ENCODE measurements at places on chromosomes 1 and 21. TPM values are rescaled to one million over a fixed set of nuclear protein-coding genes. Genes with fewer than 3 reads are reported as not detected.

The LCE1F gene
- not detected for total RNA-seq

The DIO1 gene
- total RNA-seq: not detected

DNA sequence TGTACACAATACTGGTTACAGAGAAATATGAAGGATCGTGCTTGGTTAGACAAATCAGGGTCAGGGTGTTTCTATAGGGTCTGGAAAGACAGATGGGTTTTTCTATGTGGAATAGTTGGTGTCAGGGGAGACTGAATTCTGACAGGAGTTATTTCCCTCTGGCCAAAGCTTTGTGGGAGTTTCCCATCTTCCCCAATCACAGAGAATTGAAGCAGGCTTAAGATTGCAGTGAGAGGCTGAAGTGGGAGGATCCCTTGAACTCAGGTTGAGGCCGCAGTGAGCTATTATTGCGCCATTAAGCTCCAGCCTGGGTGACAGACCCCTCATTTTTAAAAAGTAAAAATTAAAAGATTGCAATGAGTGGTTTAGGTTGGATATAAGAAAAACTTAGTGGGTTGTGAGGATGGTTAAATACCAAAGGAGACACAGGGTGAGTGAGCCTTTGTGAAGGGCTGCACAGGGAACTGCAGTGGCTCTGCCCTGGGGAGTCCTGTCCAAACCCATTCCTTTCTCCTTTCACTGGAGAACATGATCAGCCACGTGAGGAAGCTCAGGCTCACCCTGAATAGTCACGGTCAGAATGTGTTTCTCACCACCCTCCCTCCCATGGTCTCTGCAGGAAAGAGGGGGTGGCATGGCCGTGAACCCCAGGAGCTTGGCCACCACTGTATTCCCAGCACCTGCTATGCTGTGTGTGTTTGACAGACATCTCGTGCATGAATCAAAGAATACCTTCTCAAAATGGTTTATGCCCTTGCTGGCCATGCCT is 101.2 kb downstream of the INTS7 start:
- no peaks in the 10 kb centered on the region for H3K36me3 ChIP-seq
- H3K4me1 ChIP-seq: peaks cover 2% of the 10 kb centered on the region
- no peak overlapping the region for H3K4me3 ChIP-seq
- no peak for DNase-seq

- H3K27me3 ChIP-seq: no peaks in the 10 kb centered on the region
- no peak for DNase-seq
- peaks cover 10% of the 10 kb centered on the region for H3K4me1 ChIP-seq
- H3K27ac ChIP-seq: peak overlapping the region; percentile 72
- no peaks in the 10 kb centered on the region for H3K36me3 ChIP-seq
These were observed 3.1 kb downstream of the FTCD start for GRCh38 chr21:46151989-46152926.

DNA sequence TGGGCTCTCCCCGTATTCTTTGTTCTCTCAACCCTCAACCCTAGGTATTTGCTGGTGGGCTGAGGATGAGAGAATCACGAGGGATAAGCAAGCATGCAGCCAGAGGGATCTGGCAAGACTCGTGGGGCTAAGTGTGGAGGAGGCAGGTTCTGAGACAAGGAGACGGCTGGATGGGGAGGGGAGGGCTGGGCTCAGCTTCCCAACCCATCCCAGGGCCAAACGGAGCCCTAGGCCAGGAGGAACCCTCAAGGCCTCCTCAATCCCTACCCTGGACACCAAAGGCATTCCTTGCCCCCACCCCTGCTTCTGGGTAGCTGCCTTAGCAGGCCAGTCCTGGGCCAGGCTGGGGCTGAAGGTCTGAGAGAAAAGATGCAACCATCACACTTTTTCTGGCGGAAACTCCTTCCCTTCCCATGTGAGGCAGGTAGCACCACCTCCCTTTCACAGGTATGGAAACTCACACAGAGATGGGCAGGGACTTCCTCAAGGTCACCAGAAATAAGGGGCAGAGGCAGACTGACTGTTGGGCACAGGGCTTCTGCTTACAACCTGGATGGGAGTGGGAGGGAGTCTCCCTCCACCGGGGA is 6.2 kb downstream of the MEF2D start:
- DNase-seq: no peak
- H3K27me3 ChIP-seq: no peaks in the 10 kb centered on the region
- no peaks in the 10 kb centered on the region for H3K36me3 ChIP-seq

DNA sequence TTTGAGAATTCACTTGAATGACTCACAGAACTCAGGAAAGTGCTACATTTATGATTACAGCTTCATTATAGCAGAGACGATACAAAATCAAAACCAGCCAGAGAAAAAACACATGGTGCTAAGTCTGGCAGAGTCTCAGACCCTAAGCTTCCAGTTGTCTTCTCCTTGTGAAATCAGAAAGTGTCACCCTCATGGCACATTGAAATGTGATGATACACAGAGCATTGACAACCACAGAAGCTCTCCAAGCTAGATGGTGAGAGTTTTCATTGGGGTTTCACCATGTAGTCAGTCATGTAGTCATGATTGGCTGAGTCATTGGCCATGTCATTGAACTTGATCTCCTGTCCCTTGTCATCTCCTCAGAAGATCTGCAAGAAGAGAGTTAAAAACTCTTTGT is 526.6 kb downstream of the MRPL39 start:
- H3K4me3 ChIP-seq: no peak overlapping the region
- H3K4me1 ChIP-seq: no peaks in the 10 kb centered on the region
- H3K36me3 ChIP-seq: no peaks in the 10 kb centered on the region
- no peak overlapping the region for H3K27ac ChIP-seq

DNA sequence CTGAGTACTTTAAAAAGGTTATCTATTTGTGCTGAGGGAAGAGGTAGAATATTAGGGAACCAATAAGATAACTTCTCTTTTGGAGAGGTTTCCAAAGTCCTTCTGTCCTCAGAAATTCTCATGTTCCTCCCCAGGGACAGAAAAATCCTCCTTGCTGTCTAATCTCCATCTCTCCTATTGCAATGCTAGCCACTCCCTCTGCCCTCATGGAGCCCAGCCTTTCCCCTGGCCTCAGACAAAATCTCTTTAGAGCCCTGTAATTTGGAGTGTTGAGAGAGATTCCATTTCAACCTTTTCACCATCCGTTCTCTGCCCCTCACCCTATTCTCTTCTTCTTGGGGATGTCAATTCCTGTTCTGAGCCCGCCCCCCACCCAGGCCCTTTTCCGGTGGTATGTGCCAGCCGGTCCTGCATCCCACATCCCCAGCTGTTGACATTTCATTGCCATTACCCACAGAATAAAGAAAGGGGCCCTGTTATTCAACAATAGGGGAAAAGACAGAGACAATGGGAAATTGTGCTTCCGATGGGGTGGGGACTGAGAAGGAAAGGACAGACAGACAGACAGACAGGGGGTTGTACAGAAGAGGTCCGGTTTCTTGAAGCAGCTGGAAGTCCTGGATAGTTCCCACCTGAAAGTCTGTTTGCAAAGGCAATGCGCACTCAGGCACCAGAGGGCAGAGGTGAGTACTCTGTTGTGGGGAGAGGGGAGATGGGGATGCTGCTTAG is at the start of gene HAPLN2:
Gene HAPLN2 (plus strand): TSS at position 563 of the 729 bp plus-strand sequence. CDS start 4,076 bp downstream, outside the sequence.
- peaks cover 23% of the 10 kb centered on the region for H3K4me1 ChIP-seq
- H3K27me3 ChIP-seq: peaks cover 56% of the 10 kb centered on the region
- no peak for DNase-seq
- H3K4me3 ChIP-seq: no peak within 1 kb of the TSS
- H3K36me3 ChIP-seq: no peaks in the 10 kb centered on the region

DNA sequence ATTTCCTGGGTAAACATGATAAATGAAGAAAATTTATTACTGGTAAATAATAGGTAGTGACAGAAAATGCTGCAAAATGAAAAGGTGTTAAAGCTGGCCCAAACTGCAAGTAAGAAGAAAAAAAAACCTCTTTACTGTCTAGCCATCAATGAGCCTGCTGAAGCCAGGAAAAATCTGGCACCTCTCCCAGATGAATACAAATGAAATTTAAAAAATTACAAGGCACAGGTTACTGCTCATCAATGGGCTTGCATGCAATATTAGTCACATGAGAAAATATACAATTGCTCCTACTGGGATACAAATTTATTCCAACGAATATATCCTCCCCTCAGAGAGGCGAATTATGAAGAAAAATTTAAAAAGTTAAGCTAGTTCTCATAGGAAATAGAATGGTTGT is 1422.5 kb downstream of the KCNT2 start:
- H3K27me3 ChIP-seq: no peaks in the 10 kb centered on the region
- no peak overlapping the region for H3K27ac ChIP-seq
- no peaks in the 10 kb centered on the region for H3K36me3 ChIP-seq
- no peak overlapping the region for H3K4me3 ChIP-seq

DNA sequence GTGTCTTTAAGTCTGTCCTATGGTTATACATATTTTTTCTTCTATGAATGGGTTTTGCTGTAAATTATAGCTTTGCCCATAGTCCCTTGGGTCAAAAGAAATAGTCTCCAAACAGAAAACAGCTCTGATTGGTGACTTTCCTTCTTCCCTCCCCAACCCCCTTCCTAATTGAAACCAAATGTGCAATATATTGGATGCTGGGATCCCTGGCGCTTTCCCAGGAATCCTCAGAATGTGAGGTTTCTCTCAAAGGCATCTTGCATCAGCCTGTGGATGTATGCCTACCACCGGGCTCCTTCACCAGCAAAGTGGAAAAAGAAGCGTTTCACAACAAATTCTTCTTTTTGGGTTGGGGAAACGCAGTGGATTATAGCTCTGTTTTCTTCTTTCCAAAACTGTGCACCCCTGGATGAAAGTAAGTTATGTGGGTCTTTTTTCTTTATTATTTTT is at the start of gene DDR2:
Gene DDR2 (plus strand): TSS at position 248 of the 450 bp plus-strand sequence. CDS start 86,600 bp downstream, outside the sequence.
- H3K4me1 ChIP-seq: peaks cover 62% of the 10 kb centered on the region
- no peaks in the 10 kb centered on the region for H3K36me3 ChIP-seq
- H3K4me3 ChIP-seq: peak within 1 kb of the TSS; percentile 74
- no peaks in the 10 kb centered on the region for H3K27me3 ChIP-seq
- peak; percentile 57 for DNase-seq

GRCh38 chr1:74712881-74713280 is 20.0 kb downstream of the CRYZ start:
- no peaks in the 10 kb centered on the region for H3K27me3 ChIP-seq
- peaks cover 11% of the 10 kb centered on the region for H3K36me3 ChIP-seq
- H3K4me3 ChIP-seq: no peak overlapping the region
- DNase-seq: no peak
- H3K4me1 ChIP-seq: peaks cover 17% of the 10 kb centered on the region
- no peak overlapping the region for H3K27ac ChIP-seq

- H3K27ac ChIP-seq: no peak overlapping the region
- H3K27me3 ChIP-seq: peaks cover 2% of the 10 kb centered on the region
- H3K4me3 ChIP-seq: no peak overlapping the region
- DNase-seq: no peak
- H3K36me3 ChIP-seq: no peaks in the 10 kb centered on the region
These were observed 23.4 kb downstream of the SAMSN1 start for GRCh38 chr21:14522736-14523135.

The ZBTB8B gene
- total RNA-seq: 3.5 TPM

DNA sequence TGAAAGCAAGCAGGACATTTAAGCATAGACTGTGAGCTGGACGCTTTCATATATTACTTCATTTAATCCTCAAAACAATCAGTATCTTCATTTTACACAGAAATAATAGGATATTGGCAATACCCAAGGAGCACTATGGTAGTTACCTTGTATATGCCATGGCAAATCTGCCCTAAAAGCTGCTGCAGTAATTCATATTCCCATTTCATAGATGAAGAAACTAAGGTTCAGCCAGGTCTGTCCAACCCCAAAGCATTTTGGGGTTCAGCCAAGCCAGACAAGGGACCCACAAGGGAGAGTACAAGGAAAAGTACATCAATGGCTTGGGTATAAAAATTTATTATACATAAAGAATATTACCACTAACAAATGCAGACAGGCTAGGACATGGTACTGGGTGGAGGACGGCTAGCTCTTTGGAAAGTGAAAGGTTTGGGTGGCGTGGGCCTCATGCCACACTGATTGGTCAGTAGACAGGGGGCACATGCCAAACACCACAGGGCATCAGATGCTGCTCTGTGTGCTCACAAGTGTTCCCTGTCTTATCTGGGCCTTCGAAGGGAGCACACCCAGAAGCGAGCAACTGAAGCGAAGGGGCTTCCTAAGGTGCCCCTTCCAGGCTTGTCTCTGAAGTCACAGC is 23.9 kb upstream of the PTAFR start:
- H3K27me3 ChIP-seq: no peaks in the 10 kb centered on the region
- DNase-seq: no peak
- H3K36me3 ChIP-seq: peaks cover 43% of the 10 kb centered on the region
- H3K27ac ChIP-seq: no peak overlapping the region
- no peak overlapping the region for H3K4me3 ChIP-seq
